ENCODE measurements at places on chromosomes 13 and 19.
A peak's percentile ranks its signal among the peaks of the same experiment; 100 is the strongest.

- DNase-seq = no peak
Measured at GRCh38 chr19:1270854-1271527, 1.9 kb downstream of the CIRBP start.

DNA sequence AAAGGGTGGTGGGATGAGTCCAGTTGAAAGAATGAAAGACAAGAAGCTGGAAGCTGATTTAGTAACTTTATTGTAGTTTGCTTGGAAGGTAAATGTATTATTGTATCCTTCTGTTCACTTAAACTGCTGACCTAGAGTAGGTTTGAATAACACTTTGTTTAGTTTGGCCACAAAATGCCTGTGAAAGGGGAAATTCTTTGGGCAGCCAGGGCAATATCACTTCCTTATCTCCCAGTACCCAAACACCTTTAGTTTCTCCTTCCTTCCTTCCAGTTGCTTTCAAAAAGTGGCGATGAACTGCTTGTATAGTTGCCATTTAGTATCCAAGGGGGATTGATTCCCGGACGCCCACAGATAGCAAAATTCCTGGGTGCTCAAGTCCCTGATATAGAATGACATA is 120.1 kb downstream of the PAN3 start:
- DNase-seq = no peak

DNA sequence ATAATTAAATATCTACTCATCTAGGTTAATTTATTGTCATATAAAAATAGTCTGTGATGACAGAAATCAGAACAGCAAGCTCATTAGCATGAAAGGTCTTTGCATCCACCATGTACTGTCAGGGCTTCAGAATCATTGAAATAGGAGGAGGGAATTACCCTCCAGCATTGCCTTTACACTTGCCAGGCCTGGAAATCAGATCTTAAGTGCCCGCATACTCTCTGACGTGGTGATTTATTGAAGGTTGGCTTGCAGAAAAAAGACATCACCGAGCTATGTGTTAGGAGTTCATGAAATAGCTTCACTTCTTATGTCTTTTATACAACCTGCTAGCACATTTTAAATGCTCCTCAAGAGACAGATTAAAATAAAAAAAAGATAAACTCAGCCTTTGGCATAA is 661.7 kb upstream of the SLITRK1 start:
- DNase-seq = peak; percentile 53

DNA sequence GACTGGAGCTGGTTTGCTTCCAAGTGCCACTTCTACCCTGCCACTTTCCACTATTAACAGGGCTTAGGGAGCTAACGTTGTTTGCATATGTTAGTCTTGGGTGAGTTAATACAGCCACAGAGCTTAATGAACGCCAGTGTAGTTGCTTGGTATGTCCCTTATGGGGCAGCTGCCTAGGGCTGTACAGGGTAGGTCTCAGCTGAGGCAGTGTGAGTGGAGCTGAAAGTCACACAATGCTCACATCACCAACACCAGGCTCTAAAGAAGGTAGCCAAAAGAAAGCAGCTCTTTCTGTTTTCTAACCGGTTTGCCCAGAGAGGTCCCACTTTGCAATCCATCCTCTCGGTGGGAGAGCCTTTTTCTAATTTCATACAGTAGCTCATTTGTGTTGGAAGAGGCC is 186.2 kb downstream of the RGCC start:
- DNase-seq = no peak
